Tongue (tissue), 3 donors: ENCODE measurements at places on chromosomes 3 and 15.

DNA sequence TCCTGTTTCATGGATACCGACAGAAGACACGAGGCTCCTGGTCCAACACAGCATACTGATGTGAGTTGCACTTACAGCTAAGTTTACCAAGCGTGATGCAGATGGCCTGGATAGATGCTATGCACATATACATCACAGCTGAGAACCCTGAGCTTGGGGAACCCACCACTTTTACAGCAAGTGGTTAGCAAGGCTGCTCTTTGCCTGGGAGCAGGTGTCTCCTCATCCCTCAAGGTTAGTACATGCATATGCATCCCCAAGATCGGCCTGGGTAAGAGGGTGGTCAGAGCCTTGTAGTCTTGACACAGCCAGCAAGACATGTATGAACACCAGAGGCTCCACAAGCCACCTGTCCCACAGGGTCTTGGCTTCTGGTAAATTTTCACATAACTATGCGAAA is 28.3 kb downstream of the LRRC2 start:
- no peak for DNase-seq

GRCh38 chr15:90266061-90266431 is 574 bp downstream of the NGRN start:
- DNase-seq, result peak; percentile 57

GRCh38 chr3:52554026-52554755 is 17.8 kb downstream of the UQCC5 start:
- no peak for DNase-seq

GRCh38 chr15:78909160-78909695 is 35.6 kb downstream of the CTSH start:
- no peak for DNase-seq

DNA sequence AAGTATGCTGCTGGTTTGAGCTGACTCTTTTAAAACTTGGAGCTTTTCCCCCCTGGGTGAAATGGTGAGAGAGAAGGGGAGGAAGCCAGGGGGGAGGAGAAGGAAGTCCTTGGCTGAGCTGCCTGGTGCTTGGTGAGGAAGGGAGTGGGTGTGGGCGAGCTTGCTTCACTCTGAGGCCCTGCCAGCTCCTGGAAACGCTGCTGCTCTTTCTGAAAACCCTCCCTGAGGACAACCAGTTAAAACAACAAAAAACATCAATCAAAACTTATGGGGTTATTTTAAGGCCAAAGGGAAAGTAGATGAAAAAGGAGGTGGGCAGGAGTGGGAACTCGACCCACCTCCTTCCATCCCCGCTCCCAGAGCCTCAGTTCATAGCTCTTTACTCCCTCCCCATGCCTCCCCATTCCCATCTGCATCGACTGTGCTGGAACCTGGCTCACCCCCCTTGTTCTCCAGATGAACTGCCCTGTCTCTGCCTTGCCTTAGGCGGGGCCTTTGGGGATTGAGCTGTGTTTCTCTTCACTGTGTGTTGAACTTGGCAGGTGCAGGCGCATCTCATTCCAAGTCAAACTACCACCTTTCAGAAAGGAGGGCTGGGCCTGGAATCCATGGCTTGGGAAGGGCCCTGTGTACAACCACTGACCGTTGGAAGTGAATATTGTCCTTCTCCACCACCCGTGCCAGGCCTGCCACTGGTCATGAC is 166.1 kb downstream of the ZNF621 start:
- peak; percentile 78 for DNase-seq

DNA sequence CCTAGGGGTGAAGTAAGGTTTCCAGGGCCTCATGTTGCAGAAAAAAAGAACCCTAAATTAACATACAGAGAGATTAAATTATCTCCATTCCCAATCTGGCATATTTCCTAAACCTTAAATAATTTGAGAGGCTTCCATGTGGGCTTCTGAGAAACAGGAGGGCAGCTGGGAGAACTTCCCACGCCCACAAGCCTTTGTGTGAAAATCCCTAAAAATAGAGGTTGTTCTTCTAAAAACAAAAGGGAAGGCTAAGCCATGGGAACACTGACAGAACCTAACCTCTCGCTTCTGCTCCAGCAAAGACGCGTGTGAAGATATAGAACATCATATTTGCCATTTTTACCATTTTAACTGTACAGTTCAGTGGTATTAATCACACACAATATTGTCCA is 812 bp upstream of the SLC12A8 start:
- DNase-seq, result no peak

- DNase-seq, result peak; percentile 50
These were observed 70.3 kb upstream of the ARL8B start for GRCh38 chr3:5051772-5052171.

DNA sequence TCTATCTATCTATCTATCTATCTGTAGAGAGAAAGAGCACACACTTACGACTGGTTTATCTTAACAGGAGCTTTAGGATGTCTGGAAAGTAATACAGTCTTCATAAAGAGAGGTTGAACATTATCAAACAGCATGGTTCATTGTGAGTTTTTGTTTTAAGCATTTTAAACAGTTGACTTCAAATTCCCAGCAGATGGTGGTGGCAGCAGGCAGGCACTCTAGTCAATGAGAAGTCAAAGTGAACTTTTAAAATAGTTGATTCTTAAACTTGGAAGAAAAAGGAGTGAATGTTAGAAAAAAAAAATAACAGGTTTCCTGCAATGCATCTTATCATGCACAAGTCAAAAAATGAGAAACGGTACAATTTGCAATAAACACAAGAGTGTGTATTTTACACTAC is 432.7 kb downstream of the IL5RA start:
- DNase-seq, result no peak
